Activated CD4-positive, alpha-beta T cell treated with anti-CD3 and anti-CD28 coated beads, Interleukin-2, amount 50 U/mL, for 48 hours (primary cell): ENCODE measurements at places on chromosomes 6 and 20.
A peak's percentile ranks its signal among the peaks of the same experiment; 100 is the strongest.

- DNase-seq: no peak
Observed at GRCh38 chr6:44699082-44699481, 311.6 kb downstream of the CDC5L start.

DNA sequence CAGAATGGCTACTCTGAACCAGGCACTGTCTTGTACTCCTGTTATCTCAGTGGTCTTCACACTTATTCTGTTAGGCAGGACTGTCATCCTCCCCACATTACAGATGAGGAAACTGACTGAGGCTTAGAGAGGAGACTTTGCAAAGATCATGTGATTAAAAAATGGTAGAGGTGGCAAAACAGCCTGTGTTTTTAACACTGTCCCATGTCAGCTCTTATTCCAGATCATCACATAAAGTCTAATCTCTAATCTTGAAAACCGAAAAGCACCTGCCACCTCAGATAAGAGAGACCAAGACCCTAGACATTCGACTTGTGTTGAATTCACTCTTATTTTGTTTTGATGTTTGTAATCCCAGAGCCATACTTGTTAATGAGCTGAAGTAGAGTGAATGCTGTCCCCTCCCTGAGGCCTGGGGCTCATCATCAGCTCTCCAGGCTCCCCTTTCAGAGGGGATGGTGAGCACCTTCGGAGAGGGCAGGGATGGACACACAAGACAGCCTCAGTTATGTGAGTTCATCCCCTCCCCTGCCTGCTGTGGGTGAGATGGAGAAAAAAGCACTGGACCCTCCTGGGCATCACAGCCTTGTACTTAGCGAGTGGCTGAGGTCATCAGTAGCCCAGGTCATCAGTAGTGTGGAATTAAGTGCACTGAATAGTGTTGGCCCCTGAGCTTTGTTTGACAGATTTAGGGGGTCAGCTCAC is 30.6 kb downstream of the MTHFD1L start:
- DNase-seq: no peak

GRCh38 chr6:23533311-23533710 is 592.7 kb upstream of the NRSN1 start:
- DNase-seq: no peak

GRCh38 chr6:127092466-127092865 is 26.0 kb upstream of the RSPO3 start:
- no peak for DNase-seq

DNA sequence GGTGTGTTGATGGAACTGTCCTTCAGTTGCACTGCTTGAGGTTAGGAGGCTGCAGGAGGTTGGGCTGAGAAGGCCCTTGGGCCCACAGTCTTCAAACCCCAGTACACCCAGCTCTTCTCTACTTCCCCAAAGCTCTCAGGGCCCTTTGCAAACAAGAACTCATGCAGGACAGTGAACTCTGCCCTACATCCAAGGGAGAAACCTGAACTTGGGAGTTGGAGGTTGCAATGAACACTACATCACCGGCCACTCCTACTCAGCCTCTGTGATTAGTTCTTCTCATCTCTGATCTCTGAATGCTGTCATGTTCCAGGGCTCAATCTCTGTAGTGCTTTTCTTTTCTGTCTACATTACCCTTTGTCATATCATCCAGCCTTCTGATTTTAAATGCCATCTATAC is 148.5 kb upstream of the PDE7B start:
- no peak for DNase-seq

GRCh38 chr20:63107449-63108200 is 100.9 kb upstream of the BHLHE23 start:
- DNase-seq: no peak

- no peak for DNase-seq
Observed at GRCh38 chr6:28203201-28203600, 21.9 kb upstream of the ZSCAN9 start.

DNA sequence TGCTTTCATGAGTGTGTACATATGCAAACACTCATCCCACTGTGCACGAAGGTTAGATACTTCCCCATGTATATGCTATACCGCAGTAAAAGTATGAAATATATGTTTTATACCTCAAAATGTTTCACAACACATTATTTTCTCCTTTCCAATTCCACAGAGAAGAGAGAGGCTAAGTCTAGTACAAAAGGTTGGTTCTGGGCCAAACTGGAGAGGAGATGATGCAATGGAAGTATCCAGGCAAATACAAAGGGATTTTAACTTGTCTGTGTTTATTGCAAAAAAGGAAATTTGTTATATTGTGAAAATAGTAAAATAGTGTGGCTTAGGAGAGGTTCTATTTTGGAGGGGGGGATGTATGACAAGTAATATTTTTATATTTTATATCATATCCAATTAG is 112.6 kb downstream of the PLCB1 start:
- DNase-seq: no peak

DNA sequence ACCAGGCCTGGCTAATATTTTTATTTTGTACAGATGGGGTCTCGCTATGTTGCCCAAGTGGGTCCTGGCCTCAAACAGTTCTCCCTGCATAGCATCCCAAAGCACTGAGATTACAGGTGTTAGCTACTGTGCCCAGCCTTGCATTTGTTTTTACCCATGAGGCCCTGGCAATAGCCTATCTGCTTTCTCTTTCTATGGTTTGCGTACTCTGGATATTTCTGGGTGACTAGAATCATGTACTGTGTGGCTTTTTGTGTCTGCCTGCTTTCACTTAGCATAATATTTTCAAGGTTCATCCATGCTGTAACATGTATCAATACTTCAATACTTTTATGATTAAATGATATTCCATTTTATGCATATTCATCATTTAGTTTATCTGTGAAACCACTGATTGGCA is 451.7 kb downstream of the GRIK2 start:
- DNase-seq: no peak

GRCh38 chr6:83071023-83071422 is 3.6 kb downstream of the DOP1A start:
- DNase-seq: no peak

GRCh38 chr20:5393218-5393870 is 76.6 kb upstream of the PROKR2 start:
- DNase-seq: no peak

DNA sequence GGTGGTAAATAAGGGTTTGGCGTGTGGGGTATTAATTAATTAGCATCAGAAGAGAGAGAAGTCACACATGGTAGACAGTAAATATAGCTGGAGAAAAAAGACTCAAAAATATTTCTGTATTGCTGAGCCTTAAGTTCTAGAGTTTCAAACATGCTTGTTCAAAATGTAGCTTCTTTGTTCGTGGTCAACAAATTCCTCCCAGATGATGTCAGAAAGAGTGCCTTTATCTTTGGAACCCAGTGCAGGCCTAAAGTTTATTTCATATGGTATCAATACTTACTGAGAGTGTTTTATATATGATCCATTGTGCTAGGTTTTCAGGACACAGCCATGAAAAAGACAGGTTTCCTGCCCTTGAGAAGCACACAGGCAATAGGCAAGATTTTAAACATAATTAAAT is 18.3 kb downstream of the MARCKS start:
- DNase-seq: no peak

- no peak for DNase-seq
Observed at GRCh38 chr6:38435330-38435729, 204.4 kb downstream of the BTBD9 start.

GRCh38 chr20:45467861-45468260 is 1.7 kb upstream of the WFDC2 start:
- DNase-seq: no peak

GRCh38 chr6:9225441-9225871 is 790.1 kb upstream of the SLC35B3 start:
- DNase-seq: no peak

- DNase-seq: no peak
Observed at GRCh38 chr6:8113131-8113654, 10.8 kb upstream of the EEF1E1 start.

GRCh38 chr20:56014151-56014550 is 8.8 kb upstream of the CBLN4 start:
- no peak for DNase-seq

GRCh38 chr20:11057624-11058023 is 383.8 kb upstream of the JAG1 start:
- DNase-seq: no peak

DNA sequence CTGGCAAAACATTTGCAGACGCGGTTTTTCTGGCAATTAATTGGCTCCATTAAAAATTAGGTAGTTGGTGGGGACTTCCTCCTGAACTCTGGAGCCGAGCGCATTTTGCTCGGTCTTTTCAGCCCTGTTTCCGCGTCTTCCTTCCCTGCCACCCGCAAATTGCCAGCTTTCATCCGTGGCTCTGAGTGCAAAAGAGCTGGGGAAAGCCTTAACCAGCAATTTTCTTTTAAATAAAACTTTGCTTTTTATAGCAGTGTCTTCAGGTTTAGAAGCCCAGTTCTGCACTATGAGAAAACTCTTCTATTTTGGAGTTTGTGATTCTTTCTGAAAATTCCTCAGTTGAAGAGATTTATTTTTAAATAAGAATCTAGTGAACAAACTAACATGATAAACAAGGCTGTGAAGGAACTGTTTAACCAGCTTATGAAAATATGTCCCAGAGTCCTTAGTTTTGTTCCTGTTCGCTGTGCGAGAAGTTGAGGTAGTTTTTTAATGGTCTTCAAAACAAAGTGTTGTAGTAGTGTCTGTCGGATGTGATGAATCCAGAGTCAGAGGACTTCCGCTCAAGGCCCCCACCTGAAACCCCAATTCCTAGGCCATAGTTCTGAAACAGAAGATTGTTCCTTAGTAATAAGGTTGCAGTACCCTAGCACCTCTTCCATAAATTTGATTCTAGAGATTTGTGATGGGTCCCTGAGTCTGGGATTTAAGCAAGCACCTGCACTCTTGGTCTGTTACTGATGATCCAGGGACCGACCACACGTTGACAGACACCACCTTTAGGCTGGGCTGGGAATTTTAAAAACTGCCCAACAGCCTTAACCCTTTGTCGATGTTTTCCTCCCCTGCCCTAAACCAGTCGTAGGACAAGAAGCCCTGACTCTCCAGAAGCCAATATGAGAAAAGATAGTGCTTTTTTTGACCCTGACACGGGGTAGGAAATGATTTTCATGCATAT is 950 bp downstream of the KCTD20 start:
- DNase-seq: peak; percentile 12

GRCh38 chr6:150133686-150134085 is 9.2 kb upstream of the PPP1R14C start:
- no peak for DNase-seq

DNA sequence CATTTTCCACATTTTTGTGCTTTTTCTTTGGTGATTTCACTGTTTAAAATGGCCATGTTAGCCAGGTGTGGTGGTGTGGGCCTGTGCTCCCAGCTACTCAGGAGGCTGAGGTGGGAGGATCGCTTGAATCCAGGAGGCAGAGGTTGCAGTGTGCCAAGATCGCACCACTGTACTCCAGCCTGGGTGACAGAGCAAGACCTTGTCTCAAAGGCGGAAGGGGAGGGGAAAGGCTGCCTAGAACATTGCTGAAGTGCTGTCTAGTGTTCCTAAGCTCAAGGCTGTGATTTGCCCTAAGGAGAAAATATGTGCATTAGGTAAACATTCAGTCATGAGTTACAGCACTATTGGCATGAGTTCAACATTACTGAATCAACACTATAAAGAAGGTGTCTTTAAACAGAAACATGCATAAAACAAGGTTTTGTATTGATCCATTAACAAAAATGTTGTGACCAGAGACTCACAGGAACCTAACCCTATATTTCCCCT is 14.0 kb downstream of the ZC2HC1B start:
- DNase-seq: no peak

DNA sequence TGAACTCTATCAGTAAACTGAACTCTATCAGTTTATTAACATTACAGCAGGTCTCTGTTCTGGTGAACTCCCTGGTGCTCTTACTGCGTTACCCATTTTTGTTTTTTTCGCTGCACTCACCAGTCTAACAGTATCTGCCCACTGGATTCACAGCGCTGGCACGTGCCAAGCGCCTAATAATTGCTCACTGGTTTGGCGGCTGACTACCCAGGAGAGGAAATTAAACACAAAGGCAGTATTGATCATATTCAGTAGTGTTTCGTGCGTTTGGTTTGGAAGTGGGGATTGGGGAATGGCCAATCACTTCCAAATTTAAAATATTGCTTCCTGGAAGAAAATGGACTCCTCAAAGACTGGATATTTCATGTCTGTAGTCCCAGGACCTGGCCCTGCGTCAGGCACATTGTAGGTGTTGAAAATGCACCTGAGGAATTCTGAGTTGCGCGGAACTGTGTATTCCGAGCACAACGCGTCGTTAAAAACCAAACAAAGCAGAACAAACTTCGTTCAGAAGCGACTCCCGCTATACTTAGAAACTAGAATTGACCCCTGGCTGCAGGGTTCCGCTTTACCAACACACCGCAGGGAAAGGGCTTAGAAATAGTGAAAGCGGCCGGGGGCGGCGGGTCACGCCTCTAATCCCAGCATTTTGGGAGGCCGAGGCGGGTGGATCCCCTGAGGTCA is 1.1 kb upstream of the RPS12 start:
- DNase-seq: peak; percentile 70

- DNase-seq: no peak
Observed at GRCh38 chr6:108100003-108100402, 25.5 kb upstream of the OSTM1 start.

GRCh38 chr6:131041814-131042213 is 21.2 kb downstream of the EPB41L2 start:
- DNase-seq: no peak

GRCh38 chr6:6332811-6333244 is 12.4 kb upstream of the F13A1 start:
- no peak for DNase-seq

DNA sequence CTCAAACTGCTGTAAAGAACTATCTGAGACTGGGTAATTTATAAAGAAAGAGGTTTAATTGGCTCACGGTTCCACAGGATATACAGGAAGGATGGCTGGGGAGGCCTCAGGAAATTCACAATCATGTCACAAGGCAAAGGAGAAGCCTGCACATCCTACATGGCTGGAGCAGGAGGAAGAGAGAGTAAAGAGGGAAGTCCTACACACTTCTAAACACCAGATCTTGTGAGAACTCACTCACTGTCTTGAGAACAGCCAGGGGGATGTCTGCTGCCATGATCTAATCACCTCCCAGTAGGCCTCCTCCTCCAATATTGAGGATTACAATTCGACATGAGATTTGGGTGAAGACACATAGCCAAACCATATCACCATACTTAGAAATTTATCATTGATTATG is 1307.0 kb upstream of the GJE1 start:
- DNase-seq: no peak

DNA sequence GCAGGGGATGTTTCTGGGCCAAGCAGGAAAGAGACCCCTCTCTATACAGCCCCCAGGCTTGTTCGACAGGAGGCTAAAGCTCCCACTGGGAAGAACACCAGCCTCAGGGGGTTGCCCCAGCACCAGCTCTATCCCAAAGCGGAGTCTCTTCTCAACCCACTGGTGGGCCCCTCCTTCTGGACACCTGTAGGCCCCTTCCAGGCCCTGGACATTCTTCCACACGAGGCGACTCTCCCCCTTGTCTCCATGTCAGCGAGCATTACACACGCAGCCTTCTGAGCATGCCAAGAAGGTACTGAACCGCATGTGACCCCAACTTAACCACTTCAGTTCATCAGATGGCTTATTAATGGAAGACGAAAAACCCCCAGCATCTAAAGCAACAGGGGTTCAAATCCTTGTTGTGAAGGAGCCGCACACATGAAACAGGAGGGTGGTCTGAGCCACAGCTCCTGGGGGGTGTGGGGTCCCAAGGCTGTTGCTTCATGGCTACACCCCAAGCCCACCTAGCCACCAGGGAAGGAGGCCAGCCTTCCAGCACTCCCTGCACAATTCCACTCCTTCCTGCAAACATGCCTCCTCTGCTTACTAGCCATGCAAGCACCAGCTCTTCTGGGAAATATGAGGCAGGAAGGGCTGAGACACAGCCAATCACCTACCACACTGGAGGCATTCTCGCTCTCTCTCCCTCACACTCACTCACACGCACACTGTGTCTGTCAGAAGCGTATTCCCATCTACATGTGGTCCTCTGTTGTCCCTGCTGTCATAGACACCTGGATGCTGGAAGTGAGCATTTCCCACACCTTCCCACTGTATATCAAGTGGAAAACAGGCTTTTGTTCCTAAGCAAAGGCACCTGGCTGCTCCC is 104.5 kb downstream of the NOL4L start:
- DNase-seq: no peak
